NCI-H1092 (cell line): ENCODE measurements at places on chromosomes 4 and X.

- no peak for DNase-seq
These were observed 98.6 kb downstream of the HUWE1 start for GRCh38 chrX:53587795-53588420.

DNA sequence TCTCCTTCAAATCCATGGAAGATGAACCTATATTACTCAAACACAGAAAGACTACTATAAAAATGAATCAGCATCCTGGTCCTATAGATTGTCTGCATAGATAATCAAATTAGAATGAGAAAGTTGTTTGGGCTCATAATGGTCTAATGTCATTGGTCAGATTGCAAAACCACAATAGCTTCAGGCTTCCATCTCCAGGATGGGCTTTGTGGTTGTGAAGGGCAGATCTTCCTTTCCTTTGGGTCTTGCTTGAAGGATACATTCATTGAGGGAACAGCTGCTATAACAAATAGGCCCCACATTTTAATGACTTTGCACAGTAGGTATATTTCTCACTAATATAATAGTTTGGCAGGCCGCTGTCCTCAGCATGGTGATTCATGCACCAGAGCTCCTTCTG lies 94.3 kb downstream of the REPS2 start:
- DNase-seq = no peak

DNA sequence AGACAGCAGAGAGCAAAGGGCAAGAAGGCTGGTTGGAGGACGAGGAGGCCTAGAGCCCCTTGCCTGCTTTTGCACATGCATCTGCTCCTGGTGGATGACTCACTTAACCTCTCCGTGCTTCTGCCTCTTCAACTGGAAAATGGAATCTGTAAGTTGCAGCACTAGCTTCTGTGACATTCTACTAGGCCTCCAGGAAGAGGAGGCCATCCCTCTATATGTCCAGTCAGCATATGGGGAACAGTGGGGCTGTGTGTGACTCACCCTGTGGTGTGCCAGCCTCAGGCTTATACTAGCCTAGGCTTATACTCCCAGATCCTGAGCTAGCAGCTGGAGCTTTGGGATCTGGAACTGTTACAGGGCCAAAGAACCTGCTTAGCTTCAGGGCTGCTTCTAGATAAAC lies 36.0 kb downstream of the RTL9 start:
- DNase-seq = no peak

GRCh38 chrX:72117636-72118210 lies 14.0 kb downstream of the RTL5 start:
- no peak for DNase-seq

DNA sequence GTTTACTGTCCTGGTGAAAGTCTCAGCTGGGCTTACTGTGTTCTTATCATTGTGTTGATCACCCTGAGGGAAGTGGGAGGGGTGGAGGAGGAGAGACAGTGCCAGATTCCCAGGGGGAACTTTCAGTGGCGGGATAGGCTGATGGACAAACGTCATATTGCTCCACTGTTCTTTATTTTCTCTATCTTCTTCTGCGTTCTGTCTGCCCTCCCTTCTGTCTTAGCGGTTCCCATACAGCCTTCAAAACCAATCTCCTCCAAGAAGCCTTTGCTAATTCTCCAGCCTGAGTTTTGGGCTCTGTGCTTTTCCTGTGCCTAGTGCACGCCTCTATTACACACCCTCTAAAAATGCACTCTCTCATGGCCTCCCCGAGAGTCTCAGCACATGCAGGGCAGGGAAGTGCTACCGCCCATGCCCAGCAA lies 448.7 kb upstream of the FAT1 start:
- no peak for DNase-seq

GRCh38 chr4:174996079-174996478 lies 77.9 kb downstream of the ADAM29 start:
- no peak for DNase-seq

DNA sequence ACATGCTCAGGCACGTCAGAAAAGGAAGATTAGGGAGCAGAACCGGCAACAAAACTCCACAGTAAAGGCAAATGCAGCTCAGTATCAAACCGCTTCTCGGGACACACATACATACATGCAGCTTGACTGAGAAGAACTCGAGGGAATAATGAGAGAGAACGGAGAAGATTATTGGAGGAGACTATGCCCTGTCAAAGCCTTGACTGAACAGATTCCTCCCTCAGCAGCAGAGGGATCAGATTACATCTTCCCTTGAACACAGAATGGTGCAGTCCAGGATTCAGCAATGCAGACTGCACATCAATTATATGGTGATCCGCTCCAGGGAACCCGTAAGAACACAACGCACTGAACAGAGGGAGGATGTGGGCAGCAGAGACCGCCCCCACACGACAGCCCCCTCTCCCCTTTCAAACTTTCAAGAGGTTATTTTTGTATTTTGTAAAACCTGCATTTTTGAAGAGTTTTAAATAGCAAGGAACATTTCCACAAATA lies 183.2 kb downstream of the FBXW7 start:
- peak; percentile 68 for DNase-seq

- DNase-seq = no peak
These were observed 286.7 kb upstream of the TENM3 start for GRCh38 chr4:181956512-181956911.

DNA sequence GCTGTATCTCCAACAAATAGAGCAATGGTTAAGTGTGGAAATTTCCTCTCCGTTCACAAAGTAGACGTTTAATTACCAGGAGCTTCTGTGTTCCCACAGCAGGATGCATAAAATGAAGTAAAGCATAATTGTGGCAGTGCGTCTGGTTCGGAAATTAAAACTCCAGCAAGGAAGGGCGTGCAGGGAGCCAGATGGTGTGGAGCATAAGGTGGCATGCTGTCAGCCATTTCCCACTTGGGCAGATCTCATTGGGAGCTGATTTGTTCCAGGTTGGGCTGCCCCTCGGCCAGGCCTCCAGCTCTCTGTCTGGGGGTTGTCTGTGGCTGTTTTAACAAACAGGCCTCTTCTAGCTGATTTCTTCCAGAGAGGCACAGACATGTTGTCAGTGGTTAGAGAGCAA lies 182.1 kb upstream of the CLNK start:
- peak; percentile 9 for DNase-seq

DNA sequence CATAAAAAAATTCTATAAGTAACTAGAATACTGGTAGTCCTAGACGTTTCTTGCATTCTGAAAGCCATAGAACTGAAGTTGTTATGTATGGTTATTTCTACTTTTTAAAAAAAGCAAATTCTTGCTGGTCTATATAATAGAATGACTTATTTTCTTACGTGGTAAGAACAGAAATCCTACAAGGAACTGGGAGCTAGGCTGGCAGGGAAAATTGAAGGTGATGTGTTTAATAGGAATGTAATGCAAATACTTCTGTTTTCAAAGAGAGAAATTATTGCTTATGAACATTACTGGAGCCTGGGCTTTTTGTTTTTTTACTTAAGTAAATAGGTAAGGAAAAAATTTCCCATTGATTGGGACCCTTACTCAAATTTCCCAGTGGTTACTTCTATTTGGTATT lies 8.9 kb downstream of the CCNA2 start:
- no peak for DNase-seq

DNA sequence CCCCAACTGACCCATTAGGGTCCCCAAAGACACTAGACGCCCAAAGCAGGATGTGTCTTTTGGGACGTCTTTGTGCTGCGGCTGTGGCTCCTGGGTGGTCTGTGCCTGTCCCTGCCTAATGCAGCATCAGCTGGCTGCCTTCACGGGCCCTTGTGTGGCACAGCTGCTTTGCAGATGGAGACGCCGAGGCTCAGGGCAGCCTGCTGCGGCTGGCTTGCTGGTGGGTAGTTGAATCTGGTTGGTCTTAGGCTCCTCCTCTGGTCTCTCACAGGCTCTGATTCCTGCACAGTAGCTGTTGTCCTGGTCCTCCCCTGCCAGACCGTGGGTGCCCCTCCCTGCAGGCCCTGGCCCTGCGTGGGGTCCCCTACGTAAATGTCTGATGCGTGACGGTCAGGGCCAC lies 8.1 kb downstream of the CPZ start:
- DNase-seq = no peak

- DNase-seq = no peak
These were observed 111.3 kb downstream of the CBLL2 start for GRCh38 chrX:22383988-22384387.

- no peak for DNase-seq
These were observed 254.3 kb upstream of the AGA start for GRCh38 chr4:177696438-177696966.

DNA sequence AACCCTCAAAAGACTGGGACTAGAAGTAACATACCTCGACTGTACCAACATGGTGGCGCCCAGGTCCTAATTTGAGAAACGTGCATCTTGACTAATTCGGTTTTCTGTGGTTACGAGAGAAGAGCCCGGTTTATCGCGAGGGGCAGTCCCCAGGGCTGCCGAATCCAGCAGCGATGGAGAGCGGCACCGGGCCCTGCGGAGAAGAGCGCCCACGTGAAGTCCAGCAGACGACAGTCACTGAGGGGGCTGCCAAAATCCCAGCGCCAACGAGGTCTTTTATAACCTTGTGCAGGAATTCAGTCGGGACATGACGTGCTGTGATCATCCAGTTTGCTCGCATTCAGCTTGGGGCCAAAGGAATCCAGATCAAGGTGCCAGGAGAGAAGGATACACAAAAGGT lies 187.5 kb upstream of the SLITRK2 start:
- DNase-seq = no peak

DNA sequence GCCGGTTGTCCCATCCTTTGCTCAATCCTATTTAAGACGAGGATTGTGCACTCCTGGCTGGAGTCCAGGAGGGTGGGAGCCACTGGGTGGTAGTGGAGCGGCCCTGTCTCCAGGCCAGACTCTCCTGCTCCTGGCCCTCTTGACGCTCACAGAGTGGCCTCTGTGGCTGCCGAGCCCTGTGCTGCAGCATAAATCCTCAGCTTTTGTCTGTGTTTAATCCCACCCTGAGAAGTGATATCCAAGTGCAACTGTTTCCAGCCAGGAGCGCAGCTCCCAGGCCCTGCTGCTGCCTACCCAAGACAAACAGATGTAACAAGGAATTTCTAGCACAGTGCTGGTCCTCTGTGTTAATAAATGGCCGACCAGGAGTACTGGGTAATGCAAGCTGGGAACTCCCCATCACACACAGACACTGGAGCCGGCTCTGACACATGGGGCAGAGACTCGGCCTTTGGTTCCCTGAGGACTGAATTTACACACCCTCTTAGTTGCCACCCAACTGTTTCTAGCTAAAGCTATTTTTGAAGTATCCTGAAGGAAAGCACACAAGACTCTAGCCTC lies 85.3 kb downstream of the GATB start:
- no peak for DNase-seq

DNA sequence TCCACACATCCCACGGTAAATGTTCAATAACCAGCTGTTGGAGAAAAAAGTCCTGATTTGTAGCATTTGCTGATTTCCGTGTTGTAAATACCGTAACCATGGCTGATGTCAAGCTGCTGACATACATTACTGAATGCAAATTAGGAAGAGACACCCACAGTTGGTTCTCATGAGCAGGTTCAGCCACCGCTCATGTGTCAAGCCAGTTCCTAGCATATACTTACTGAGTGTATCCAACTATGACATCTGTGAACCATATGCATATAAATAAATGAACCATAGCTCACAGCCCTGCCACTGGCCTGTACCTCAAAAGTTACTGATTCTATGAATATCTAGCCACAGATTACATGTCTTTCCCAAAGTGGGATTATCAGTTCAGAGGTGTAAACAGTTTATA lies 29.5 kb downstream of the FHDC1 start:
- DNase-seq = no peak

GRCh38 chr4:158121161-158121579 lies 51.7 kb downstream of the GASK1B start:
- DNase-seq = no peak

- peak; percentile 91 for DNase-seq
These were observed 10.0 kb upstream of the LNX1 start for GRCh38 chr4:53601251-53601764.

GRCh38 chr4:10079912-10080588 lies 36.5 kb downstream of the WDR1 start:
- no peak for DNase-seq

- no peak for DNase-seq
These were observed 126.8 kb upstream of the CXorf66 start for GRCh38 chrX:140092121-140092520.

DNA sequence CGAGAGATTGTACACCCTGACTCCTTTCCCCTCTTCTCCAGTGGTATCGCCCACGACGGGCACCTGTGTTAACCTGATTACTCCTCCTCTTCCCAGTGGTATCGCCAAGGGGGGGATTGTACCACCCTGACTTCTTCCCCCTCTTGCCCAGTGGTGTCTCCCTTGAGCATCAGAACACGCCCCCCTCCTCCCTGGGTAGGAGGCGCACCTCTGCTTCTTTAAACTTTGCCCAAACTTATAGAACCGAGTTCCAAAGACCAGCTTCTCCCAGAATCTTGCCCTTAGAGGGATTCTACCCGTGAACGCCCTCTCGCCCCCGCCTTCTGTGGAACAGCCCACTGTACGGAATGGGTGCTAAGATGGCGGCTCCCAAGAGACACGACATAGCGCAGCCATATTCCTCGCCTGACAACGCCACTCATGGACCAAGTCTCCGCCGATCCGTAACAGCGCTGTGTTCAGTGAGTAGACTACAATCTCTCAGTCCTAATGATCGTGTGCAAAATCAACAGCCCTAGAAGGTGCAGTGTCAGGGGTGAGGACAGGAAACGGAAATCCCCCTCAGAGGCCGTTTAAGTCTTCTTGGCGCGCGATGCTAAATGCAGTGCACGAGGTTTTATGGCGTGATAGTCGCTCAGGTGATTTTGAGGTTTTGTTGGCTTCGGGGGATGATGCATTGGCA lies 4.2 kb upstream of the ZNF157 start:
- peak; percentile 77 for DNase-seq

DNA sequence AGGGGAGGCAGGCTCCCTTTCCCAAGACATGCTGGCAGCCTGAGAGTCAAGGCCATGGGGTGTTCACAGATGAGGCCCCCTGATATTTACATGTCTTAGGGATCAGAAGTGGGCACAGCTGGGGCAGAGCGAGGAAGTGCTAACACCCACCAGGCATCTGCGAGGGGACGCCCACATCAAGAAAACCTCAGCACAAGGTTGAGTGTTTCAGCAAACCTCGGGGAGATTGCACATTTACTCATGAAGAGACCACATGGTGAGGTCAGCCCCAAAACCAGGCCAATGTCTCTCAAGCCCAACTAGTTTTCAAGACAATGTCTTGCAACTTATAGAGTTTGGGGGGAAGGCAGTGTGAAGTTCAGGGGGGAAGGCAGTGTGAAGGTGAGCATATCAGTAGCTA lies 55.2 kb downstream of the CLNK start:
- DNase-seq = no peak

DNA sequence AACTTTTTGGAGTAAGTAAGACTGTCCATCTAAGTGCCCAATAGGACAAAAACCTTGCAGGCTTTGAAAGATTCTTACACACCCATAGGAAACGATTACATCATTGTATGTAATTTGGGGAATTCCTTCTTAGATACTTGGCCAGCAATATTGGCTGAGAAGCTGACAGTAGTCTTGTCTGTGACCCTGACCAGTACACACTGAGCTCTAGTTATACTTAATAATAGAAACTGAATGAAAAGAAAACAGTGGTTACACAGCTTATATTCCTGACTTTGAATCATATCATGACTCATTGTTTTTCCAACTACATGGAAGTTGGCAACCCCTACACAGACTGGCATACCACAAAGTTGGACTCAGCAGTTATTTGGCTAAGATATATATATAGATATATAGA lies 7.1 kb upstream of the TLR2 start:
- DNase-seq = no peak
